GM18507 (cell line): ENCODE measurements at places on chromosomes 2 and 18.

DNA sequence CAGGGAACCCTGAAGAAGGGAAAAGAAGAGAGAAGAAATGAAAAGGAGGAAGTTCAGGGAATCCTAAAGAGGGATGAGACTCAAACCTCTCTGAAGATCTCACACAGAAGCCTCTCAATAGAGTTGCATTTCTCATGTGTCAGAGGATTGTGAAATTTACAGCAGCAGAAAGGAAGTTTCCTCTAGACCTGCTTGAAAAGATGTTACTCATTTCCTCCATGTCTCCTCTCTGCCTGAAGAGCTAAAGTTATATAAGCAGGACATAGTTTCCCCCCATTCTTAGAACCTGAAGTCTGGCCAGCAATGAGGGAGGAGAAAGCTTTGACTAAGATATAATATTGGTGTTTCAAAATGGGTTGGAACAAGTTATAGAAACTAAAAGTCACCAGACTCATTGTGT, 1155.6 kb downstream of the LRP1B start:
- DNase-seq: no peak

DNA sequence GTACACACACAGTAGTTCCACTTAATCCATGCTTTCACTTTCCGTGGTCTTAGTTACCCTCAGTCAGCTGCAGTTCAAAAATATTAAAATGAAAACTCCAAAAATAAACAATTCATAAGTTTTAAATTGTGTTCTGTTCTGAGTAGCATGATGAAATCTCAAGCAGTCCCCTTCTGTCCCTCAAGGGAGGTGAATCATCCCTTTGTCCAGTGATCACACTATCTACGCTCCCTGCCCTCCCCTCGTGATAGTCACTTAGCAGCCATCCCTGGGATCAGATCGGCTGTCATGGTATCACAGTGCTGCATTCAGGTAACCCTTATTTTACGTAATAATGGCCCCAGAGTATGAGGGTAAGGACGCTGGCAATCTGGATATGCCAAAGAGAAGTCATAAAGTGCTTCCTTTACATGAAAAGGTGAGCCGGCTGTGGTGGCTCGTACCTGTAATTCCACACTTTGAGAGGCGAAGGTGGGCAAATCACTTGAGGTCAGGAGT, 5.8 kb upstream of the RTN4 start:
- DNase-seq: no peak

DNA sequence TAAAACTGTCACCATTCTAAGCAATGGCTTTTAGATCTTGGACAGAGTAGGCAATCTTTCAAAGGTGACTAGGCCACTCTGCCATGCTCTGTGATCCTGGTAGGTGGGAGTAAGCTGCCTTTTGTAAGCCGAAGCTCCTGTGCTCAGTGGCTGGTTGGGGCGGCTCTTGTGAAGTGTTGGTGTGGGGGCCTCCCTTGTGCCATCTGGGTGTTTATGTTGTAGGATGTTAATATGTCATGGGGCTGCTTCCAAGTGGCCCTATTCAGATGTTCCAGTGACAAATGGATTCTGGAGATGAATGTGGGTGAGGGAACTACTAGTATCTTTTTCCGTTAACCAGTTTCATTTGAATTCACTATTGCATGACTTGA, 116.8 kb upstream of the SPRED2 start:
- no peak for DNase-seq

- no peak for DNase-seq
These were observed 144.4 kb downstream of the PTGR3 start for GRCh38 chr18:75064513-75064905.

DNA sequence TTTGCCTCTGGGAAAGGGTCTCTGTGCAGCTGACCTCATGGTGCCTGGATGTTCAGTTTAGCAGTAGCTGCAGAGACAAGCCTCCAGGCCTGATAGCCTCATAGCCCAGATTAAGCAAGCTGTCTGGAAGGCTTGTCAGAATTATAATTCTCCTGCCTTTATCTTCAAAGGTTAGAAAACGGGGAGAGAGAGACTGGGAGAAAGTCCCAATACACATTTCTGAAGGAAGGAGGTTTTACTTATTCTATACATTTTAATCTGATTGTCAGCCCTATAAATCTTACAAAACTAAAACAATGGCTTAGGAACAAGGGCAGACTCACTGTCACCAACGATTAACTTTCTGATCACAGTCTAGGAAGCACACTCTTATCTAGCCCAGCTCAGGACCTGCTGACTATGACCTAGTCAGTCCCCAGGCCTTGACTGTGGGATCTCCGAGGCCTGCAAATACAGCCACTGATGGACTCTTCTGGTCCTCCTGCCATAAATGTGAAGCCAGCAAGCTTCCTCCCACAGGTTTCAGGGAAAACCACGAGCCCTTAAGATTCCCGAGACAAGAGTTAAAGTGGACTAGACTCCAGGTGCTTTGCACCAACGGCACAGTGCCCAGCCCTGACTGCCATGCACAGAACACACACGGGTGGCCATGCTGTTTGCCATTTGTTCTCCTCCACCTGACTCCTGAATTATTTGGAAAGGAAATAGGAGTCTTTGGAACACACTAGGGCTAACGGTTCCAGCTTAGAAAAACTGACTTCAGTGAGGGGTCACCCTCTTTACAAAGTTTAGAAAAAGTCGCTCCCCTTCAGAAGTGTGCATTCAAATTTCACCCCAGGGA, 111.4 kb upstream of the SMAD7 start:
- no peak for DNase-seq

- DNase-seq: no peak
These were observed 96.8 kb downstream of the ADD2 start for GRCh38 chr2:70671092-70671675.

DNA sequence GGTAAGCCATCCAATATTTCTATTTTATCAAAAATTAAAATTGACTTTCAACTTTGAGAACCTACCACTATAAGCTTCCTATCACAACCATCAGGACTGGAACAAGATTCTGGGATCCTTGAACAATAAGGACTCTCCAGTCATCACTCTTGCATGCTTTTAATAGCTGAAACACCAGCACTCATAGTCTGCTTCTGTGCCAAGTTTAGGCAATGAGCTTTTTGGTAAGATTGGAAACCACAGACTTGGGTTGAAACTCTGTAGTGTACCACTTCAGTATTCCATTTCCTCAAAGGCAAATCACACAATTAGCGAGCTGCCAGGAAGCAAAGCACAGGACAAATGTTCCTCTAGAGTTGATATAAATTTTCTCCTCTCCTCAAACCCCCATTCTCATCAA, 1065.8 kb upstream of the SLC39A10 start:
- DNase-seq: no peak

- no peak for DNase-seq
These were observed 252.8 kb downstream of the MTX2 start for GRCh38 chr2:176521878-176522670.
